Pulmonary artery endothelial cell (primary cell): ENCODE measurements at places on chromosomes 6 and 20. TPM values are rescaled to one million over a fixed set of nuclear protein-coding genes. Genes with fewer than 3 reads are reported as not detected.

Gene BTN1A1
- total RNA-seq: not detected in 2 replicates

Gene MYMX
- total RNA-seq: 0.13 TPM in 1 of 2 replicates, not detected in the other

Gene GINS1
- total RNA-seq: 20.0 and 34.6 TPM in 2 replicates

Gene CGA
- total RNA-seq: not detected in 2 replicates

Gene WFDC10B
- total RNA-seq: not detected in 2 replicates

Gene CBLN4
- not detected in 2 replicates for total RNA-seq

Gene RTN4IP1
- total RNA-seq: 6.1 and 6.8 TPM in 2 replicates
